ENCODE measurements at places on chromosomes 4 and X.

DNA sequence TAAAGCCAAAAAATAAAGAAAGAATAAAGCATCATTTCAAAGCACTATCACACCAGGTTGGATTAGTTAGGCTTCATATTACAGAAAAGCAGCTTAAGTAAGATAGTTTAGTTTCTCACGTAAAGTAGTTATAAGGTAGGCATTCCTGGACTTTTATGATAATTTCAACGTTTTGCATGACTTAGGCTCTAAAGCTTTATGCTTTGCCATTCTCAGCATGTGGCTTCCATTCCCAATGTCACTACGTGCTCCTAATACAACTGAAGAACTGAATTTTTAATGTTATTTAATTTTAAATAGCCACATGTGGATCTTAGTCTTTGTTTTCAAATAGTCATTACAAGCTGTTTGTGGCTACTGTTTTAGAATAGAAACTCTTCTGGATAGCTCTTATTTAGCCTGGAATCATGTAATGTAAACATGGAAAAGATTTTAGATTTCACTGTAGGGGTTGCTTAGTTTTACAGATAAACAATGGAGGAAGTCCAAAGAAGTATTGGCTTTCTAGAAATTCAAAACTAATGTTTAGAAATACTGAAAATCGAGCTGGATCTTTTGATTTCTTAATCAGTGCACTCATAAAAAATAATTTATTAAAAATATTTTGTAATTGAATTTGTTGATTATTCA lies 710.0 kb downstream of the IL1RAPL1 start:
- no peak for DNase-seq

DNA sequence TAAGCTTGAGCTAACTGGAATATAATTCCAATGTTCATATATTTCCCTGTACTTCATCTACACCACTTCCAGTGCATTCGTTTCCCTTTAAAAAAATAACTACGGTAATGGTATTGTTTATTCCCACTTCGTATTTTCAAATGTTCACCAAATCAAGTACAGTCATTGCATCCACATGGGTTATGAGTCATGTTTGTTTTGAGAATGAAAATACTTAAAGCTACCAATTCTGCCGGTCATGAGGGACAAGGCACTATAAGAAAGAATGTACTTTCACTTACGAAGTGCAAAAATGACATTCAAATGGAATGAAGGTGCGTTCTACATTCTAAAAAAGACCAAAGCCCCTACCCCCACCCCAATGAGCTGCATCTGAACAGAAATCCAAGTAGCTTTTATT lies 174.4 kb upstream of the FGF13 start:
- no peak for DNase-seq

GRCh38 chr4:2795300-2795892 lies 2.5 kb downstream of the SH3BP2 start:
- no peak for DNase-seq

DNA sequence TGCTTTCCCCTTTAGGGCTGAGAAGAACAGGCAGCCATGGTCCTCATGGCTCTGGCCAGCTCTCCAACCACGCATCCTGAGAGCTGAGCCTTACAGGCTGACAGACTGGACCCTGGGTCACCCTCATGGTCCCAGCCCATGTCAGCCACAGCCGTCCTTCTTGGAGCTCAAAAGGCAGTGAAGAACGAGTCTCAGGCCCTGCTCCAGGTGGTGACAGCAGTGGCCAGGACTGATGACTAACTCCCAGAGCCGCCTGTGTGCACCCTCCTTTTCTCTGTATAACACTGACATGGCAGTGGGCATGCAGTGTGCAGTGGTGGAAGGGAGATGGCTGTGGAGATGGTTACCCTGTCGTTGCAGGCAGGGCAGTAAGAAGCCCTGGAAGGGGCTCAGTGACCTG lies 10.3 kb upstream of the DUSP9 start:
- no peak for DNase-seq

DNA sequence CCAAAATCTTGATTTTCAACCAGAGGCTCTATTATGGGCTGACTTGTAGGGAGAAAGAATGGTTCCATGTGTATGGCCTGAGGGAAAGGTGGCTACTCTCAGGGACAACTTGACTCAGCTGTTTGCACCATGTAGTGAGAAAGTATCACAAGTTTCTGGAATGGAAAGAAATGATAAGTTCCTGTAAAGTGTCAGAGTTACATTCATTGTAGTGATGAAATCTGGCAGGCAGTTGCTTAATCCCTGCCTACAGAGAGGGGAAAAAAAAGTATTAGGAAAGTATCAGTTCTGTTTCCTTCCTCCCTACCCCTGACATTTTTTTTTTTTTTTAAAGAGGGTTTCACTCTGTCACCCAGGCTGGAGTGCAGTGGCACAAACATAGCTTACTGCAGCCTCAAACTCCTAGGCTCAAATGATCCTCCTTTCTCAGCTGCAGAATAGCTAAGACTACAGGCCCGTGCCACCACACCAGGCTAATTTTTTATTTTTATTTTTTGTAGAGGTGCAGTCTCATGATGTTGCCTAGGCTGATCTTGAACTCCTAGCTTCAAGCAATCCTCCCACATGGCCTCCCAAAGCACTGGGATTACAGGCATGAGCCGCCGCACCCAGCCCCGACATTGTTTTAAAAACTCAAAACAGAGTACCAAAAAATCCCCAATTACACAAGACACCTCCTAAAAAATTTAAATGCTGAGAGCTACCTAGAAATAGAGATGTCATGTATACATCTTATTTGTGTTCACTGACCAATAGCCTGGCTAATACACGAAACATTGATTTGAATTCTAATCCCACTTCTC lies 4.8 kb upstream of the FBXL5 start:
- no peak for DNase-seq

GRCh38 chr4:54118850-54119589 lies 19.1 kb downstream of the GSX2 start:
- DNase-seq = no peak

- no peak for DNase-seq
Observed at GRCh38 chr4:138344054-138344453, 101.9 kb upstream of the SLC7A11 start.

DNA sequence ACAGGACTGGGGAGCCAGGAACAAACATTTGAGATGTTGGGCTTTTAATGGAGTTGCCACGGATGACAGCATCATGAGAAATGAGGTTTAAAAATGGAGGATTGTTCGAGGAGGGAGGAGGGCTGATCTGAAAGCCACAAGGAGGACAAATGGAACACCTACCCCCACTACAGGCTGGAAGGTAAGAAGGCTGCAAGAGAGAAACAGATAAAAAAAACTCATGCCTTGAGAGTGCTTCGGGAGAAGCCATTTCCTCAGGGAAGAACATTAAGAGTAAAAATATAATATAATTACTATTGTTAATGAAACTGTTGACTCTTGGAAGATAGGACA lies 119.5 kb upstream of the MAP9 start:
- no peak for DNase-seq

- no peak for DNase-seq
Observed at GRCh38 chr4:138414202-138414601, 172.1 kb upstream of the SLC7A11 start.

GRCh38 chrX:2682565-2683177 lies 8.4 kb upstream of the CD99 start:
- no peak for DNase-seq

GRCh38 chr4:1329408-1330371 lies 17.3 kb upstream of the UVSSA start:
- DNase-seq = no peak

- DNase-seq = no peak
Observed at GRCh38 chrX:36609616-36610585, 398.3 kb upstream of the FAM47C start.

DNA sequence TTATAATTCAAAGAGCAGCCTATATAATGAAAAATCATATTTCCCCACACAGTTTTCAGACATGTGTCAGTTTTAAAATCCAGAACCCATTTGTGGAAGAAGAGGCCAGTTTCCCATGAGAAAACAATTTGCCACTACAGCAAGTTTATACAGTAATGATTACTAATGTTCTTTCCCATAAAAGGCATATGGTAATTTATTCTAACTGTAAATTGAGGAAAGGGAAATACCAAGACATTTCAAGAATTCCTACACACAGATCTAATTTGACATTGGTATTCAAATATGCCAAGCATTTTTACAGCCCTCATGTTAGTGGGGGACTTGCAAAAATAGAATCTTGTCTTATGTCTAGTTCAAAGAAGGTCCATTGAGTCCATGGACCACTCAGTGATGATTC lies 1368.6 kb downstream of the FSTL5 start:
- DNase-seq = no peak

Data from posterior cingulate gyrus (tissue), 11 donors.